ENCODE measurements at places on chromosomes 4 and X.

- DNase-seq: no peak
These were observed 68.7 kb downstream of the APBB2 start for GRCh38 chr4:41145571-41146078.

GRCh38 chr4:85756938-85757337, 282.0 kb downstream of the ARHGAP24 start:
- no peak for DNase-seq

DNA sequence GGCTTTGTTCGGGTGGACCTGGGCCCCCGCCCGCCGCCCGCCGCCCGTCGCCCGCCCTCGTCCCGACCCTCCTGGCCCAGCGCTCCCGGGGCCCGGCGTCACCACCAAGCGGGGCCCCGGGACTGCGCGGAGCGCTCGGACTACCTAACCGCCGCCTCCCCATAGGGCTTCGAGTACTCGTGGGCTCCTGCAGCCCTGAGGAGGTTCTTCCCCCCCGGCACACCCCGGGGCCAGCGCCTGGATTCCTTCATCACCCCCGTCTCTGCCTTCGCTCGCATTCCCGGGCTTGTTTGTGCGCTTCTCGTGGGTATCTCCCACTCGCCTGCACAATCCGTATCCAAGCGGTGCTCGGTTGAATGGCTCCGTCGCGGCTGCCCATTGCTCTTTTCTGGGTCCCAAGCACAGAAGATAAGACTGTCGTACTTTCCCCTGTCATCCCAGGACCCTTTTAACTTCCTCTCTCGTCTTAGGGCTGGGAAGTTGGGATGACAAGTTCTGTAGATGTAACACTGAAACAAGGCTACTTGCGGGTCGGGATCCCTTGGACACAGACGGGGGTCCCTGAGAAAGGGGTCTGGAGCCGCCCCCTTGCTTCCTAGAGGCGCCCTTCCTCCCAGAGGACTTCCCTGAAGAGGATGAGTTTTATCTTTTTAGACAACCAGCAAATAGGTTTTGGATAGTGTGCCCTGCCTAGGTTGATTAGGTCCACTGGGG, 565 bp downstream of the MOB1B start:
- peak; percentile 7 for DNase-seq

- DNase-seq: no peak
These were observed 22.4 kb downstream of the LPAR4 start for GRCh38 chrX:78769946-78770345.

GRCh38 chr4:72286185-72286584, 254.4 kb downstream of the NPFFR2 start:
- DNase-seq: peak; percentile 13

DNA sequence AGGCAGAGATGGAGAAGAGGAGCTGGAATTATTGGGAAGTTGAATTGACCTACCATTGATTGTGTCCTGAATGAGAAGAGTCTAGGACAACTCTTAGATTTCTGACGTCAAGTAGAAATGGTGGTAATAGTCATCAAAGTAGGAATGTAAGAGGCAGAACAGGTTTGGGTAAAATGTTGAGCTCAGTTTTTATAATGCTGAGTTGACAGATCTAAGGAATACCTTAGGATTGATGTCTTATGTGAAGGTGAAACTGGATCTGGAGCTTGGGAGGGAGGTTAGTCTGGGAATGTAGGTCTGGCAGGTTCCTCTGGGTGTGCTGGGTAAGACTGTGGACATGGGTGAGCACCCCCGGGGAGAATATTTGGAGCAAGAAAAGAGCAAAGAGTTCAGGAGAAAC, 31.9 kb downstream of the JADE1 start:
- no peak for DNase-seq

- DNase-seq: no peak
These were observed 476.0 kb downstream of the GABRG1 start for GRCh38 chr4:45647823-45648222.

- DNase-seq: peak; percentile 12
These were observed 204.9 kb downstream of the SMARCA1 start for GRCh38 chrX:129318375-129318774.

DNA sequence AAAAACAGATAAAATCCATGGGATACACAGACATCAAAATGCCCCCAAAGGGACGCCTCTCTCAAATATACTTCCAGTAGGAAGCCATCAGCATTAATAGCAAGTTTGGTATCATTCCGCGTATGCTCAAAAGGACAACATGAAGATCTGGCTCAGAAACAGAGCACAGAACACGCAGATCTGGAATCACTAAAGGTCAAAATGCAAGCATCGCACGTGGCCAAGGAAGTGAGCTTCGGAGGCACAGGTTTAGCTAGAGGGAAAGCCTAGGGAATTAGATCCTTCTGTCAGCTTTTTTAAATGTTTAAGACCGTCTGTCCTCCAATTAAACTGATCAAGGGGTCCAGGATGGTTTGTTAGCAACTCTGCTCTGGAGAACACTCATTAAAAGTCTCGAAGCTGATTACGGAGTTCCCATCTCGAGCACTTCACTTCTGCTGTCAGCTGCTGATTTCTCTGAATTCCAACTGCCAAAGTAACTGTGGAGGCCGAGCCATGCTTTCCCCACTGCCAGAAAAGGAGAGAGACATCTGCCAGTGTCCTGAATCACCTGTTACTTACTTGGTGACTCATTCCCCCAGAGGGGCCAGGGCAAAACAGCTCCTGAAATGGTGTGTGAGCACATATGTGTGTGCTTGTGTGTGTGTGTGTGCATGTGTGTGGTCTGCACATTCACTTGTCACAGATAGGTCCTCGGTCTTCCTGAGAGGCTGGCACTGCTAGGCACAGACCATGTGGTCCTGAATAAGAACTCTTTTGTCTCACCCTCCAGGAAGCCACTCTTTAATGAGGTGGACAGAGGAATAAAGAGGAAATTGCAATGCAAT, 177.7 kb upstream of the PPARGC1A start:
- DNase-seq: no peak

DNA sequence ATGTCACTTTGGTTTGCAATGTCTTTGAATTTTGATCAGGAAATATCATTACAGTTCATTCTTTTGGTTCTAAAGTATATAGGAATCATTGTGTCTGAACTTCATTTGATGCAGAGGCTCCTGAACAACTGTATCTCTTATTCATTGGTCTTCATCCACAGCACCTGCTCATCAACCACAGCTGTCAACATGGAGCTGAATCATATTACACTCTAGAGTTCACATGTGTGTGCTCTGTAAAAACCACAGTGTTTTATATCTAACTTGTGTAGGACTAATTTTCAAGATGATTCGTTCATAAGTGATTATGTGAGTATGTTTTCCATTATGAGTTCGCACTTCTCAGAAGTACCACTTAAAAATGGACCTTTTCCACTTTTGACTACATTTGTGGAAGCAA, 643.3 kb upstream of the FAM241A start:
- DNase-seq: no peak

GRCh38 chr4:54015423-54016030, 48.9 kb downstream of the CHIC2 start:
- no peak for DNase-seq

GRCh38 chr4:133149932-133150471, 908 bp downstream of the PCDH10 start:
- no peak for DNase-seq

DNA sequence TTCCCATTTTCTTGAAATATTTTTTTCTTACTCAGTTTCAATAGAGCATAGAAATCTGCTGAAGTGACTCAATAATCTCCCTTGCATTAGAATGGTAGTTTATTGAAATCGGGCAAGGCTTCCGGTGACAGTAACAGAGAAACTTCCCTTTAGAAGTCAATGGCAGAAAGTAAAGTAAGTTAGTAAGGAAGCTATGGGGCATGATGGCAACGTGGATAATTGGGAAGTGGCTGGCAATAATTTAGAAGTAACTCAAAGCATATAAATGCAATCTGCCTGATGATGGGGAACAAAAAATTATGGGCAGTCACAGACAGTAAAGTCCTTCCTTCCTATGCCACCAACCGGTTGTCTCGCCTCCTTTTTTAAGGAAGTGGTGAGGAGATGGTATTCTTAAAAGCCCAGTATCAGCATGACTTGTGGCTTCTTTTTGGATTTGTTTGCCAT, 7.6 kb downstream of the CYBB start:
- DNase-seq: no peak

GRCh38 chr4:183201331-183201730, 102.3 kb downstream of the WWC2 start:
- no peak for DNase-seq

DNA sequence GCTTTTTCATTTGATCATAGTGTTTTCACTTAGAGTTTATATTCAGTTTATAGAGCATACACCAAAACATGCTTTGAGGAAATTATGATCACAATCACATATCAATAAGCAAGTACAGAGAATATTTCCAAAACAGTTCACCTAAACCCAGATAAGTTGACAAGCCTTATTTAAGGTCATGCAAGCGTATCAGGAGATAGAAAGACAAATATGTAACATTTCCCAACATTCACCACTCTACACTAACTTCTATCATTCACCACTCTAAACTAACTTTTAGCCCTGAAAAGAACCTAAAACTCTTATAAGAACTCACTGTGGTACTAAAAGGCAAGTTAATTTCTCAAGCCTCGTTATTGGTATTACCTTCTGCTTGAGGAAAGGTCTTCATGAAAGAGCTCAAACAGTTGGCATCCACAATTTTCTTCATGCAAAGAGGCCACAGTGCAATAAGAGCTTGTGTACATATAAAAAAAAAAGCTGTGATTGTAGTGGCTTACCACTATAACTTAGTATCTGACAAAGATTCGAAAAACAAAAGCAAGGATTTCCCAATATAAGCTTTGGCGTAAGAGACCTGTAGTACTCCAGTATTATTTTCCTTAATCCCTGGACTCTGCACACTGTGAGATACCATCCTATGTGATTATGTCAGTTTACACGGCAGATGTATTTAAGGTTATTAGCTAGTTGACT, 903.3 kb downstream of the STIM2 start:
- no peak for DNase-seq

DNA sequence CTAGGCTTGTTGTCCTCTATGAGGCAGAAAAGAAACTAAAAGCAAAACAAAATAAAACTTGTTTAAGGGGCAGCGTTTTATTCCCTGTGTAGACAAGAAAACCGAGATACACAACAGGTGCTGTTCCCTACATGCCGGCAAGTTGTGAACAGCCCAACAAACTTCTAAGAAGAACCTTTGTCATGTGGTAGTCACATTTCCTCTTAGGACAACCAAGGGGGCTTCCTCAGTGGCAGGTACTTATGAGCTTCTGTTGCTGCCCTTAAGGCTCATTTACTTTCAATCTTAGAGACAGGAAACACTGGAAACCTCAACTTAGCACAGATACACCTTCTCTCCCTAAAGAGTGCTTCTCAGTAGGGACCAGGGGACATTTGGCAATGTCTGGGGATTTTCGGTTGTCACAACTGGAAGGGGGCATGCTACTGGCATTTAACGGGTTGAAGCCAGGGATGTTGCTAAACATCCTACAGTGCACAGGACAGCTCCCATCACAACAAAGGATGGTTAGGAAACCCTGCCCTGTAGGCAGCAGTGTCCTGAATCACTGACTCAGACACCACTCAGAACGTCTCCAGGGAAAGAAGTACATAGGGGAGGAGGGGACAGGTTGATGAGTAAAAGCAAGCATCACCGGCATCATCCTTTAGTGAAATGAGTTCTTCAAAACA, 111.0 kb downstream of the ASB9 start:
- no peak for DNase-seq

DNA sequence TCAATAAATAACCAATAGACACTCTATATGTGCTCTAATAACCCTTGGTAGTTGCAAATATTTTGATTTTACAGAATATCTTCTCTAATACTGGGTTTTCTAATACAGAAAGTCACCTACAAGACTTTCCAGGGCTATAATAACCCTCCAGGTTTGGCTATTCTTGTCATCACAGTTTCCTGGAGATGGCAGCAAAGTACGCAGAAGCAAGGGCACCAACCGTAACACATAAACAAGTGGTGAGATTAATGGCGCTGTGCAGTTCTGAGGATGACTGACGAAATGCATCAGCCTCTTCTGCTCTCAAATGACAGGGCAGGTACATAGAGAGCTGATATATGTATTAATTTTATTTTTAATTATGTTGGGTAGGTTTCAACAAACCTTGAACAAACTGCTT, 122.4 kb downstream of the C4orf33 start:
- peak; percentile 33 for DNase-seq

GRCh38 chr4:108540536-108540935, 79.8 kb upstream of the RPL34 start:
- no peak for DNase-seq

- DNase-seq: no peak
These were observed 27.0 kb upstream of the TMEM131L start for GRCh38 chr4:153438916-153439756.

GRCh38 chrX:119693040-119693995, at the start of gene SEPTIN6:
TSS of gene SEPTIN6 (minus strand) at chrX:119693168. CDS start at chrX:119693105, 63 bp downstream.
- peak; percentile 80 for DNase-seq

GRCh38 chr4:124450851-124451250, 261.7 kb downstream of the ANKRD50 start:
- DNase-seq: no peak

- DNase-seq: no peak
These were observed 4.5 kb downstream of the CHRDL1 start for GRCh38 chrX:110791071-110791470.

GRCh38 chr4:108492816-108493595, 127.4 kb upstream of the RPL34 start:
- DNase-seq: no peak

- DNase-seq: no peak
These were observed 239.7 kb downstream of the CFAP47 start for GRCh38 chrX:36159254-36159653.

GRCh38 chr4:78567500-78568060, 16.0 kb downstream of the ANXA3 start:
- DNase-seq: no peak

DNA sequence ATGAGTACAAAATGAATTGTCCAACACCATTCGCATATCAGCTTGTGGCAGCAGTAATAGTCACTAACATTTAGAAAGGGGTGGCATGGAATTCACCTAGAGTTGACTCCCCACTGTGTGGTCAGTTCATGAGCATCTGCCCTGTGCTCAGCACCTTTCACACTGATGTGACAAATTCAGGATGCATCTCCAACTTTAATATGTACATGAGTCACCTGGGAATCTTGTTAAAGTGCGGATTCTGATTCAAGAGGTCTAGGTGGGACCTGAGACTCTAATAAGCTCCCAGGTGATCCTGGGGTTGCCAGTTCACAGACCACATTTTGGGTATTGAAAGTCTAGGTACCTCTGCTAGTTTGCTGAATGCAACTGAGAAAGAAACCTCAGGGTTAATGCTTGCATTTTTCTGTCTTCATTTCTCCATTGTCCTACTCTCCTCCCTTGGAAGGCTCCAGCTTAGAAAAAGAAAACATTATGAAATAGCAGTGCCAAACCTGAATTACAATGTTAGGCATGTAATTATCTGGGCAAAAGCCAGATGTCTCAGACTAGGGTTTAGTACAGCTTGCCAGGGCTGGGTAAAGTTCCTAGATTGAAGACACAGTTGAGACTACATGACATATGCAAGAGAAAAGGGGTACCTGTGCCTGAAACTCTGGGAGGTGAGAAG, 32.7 kb downstream of the TMSB4X start:
- no peak for DNase-seq

- no peak for DNase-seq
These were observed 18.4 kb upstream of the CTSO start for GRCh38 chr4:155972098-155972497.

DNA sequence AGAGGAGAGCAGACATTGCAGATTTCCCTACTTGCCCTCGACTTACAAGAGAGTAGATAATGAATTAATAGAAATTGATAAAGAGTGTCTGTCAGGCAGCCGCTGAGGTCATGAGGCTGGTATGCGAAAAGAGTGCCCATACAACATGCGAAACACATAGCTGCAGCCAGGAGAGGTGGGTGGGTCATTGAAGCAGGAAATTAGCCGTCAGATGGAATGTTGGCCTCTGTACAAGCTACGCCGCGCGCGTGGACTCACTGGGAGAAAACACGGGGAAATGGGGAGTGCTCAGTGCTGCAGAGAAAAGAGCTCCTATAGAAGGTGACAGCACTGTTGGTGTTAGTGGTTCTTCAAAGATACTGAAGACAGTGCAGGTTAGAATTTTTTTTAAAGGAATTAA, 125.1 kb downstream of the RAPGEF2 start:
- no peak for DNase-seq
